Naive thymus-derived CD8-positive, alpha-beta T cell (primary cell): ENCODE measurements at places on chromosomes 7 and 10. TPM values are rescaled to one million over a fixed set of nuclear protein-coding genes. Genes with fewer than 3 reads are reported as not detected.

GRCh38 chr7:1275451-1276381 lies 43.0 kb downstream of the UNCX start:
- H3K4me1 ChIP-seq, result no peaks in the 10 kb centered on the region
- H3K4me3 ChIP-seq, result no peak overlapping the region
- H3K36me3 ChIP-seq, result no peaks in the 10 kb centered on the region
- DNase-seq, result no peak
- peaks cover 17% of the 10 kb centered on the region for H3K27me3 ChIP-seq

DNA sequence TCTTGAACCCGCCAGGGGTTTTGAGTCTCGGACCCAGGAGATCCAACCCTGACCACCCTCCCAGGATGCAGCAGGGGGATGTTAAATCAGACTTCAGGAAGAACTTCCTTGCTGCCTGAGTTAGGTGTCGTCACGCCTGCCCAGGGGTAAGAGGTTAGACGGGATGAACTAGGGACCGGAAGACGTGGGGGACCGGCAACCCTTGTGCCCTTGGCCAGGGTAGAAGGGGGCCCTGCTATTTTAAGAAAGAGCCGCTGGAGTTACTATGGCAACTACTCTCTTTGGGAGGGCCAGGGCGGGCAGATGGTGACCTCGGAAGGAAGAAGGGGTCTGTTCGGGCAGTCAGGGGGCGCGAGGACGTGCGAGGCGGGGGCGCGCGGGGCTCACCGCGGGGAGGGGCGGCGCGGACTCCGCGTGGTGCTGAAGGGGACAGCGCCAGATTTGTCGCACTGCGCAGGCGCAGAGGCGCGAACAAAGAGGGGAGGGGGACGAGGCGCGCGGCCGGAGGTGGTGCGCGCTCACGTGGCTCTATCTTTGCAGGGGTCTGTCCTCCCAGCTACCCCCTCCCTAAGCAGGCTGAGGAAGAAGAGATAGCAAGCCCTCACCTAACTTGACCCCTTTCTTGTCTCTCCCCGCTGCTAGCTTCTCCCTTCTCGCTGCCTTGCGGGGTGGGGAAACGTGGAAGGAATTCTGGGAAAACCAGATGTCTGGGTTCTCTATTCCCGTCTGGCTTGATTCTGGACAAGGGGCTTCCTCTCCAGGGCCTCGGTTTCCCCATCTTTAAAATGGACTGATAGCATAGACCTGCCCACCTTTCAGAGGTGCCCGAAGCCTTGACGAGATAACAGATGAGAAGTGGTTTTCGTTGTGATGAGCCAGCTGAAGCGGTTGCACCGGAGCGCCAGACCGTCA lies 940 bp upstream of the PSD start:
- H3K27ac ChIP-seq, result no peak overlapping the region
- peak; percentile 71 for DNase-seq
- H3K4me3 ChIP-seq, result peak overlapping the region; percentile 98
- H3K36me3 ChIP-seq, result no peaks in the 10 kb centered on the region

CYP3A4 gene
- not detected for total RNA-seq

GRCh38 chr10:78552261-78552811 lies 516.4 kb upstream of the ZMIZ1 start:
- no peak for DNase-seq
- peaks cover 9% of the 10 kb centered on the region for H3K4me1 ChIP-seq
- no peak overlapping the region for H3K27ac ChIP-seq

AKR1C4 gene
- not detected for total RNA-seq

DNA sequence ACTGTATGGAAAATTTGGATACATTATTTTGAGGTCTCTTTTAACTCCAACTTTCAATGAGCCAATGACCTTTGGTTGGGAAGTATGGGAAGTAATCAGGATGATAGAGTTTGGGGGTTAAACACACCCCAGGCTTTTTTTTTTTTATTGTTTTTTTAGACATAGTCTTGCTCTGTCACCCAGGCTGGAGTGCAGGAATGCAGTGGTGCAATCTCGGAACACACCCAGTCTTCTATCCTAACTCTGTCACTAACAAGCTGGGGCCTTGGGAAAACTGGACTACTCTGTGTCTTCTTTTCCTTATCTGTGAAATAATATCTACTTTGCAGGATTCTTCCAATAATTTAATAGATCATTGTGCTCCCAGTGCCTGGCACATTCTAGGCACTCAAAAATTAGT lies 37.6 kb upstream of the AGBL3 start:
- no peak overlapping the region for H3K27ac ChIP-seq
- H3K4me3 ChIP-seq, result no peak overlapping the region
- no peak for DNase-seq
- no peaks in the 10 kb centered on the region for H3K27me3 ChIP-seq
- no peaks in the 10 kb centered on the region for H3K36me3 ChIP-seq

GRCh38 chr10:70461397-70462348 lies 16.9 kb upstream of the PALD1 start:
- H3K4me1 ChIP-seq, result peaks cover 15% of the 10 kb centered on the region
- DNase-seq, result peak; percentile 73
- H3K27ac ChIP-seq, result no peak overlapping the region
- no peak overlapping the region for H3K4me3 ChIP-seq
- peaks cover 18% of the 10 kb centered on the region for H3K27me3 ChIP-seq

RNF148 gene
- not detected for total RNA-seq

DNA sequence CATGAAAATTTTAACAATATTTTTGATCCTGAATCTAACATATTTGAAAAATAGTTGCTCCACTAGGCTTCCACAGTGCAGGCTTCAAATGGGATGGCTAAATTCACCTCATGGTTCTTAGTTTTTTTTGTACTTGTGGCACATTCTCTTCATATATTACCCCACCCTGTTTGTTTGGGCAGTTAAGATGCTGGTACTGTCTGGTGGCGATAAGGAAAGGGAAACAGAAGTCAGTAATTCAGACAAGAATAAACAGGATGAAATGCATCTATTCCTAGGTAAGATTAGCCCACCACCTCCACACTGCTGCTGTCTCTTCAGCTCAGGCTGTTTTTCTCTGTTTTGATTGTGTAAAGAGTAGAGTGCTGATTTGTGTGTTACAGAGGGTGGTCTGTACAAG lies 44.2 kb downstream of the GLRX3 start:
- H3K27me3 ChIP-seq, result no peaks in the 10 kb centered on the region
- H3K4me1 ChIP-seq, result peaks cover 3% of the 10 kb centered on the region
- no peak overlapping the region for H3K4me3 ChIP-seq

RELN gene
- total RNA-seq, result not detected

DNAH11 gene
- 0.19 TPM for total RNA-seq

PON1 gene
- not detected for total RNA-seq

SOSTDC1 gene
- total RNA-seq, result not detected

GRCh38 chr10:118531105-118531852 lies 64.2 kb downstream of the PRLHR start:
- no peaks in the 10 kb centered on the region for H3K36me3 ChIP-seq
- no peaks in the 10 kb centered on the region for H3K4me1 ChIP-seq
- DNase-seq, result no peak
- no peak overlapping the region for H3K27ac ChIP-seq
- H3K27me3 ChIP-seq, result peaks cover 10% of the 10 kb centered on the region

GRCh38 chr7:30797176-30798040 lies 26.2 kb downstream of the MINDY4 start:
- H3K4me1 ChIP-seq, result peaks cover 15% of the 10 kb centered on the region
- H3K27me3 ChIP-seq, result no peaks in the 10 kb centered on the region
- no peaks in the 10 kb centered on the region for H3K36me3 ChIP-seq
- H3K4me3 ChIP-seq, result no peak overlapping the region
- no peak for DNase-seq

LRCH4 gene
- 454 TPM for total RNA-seq

DNA sequence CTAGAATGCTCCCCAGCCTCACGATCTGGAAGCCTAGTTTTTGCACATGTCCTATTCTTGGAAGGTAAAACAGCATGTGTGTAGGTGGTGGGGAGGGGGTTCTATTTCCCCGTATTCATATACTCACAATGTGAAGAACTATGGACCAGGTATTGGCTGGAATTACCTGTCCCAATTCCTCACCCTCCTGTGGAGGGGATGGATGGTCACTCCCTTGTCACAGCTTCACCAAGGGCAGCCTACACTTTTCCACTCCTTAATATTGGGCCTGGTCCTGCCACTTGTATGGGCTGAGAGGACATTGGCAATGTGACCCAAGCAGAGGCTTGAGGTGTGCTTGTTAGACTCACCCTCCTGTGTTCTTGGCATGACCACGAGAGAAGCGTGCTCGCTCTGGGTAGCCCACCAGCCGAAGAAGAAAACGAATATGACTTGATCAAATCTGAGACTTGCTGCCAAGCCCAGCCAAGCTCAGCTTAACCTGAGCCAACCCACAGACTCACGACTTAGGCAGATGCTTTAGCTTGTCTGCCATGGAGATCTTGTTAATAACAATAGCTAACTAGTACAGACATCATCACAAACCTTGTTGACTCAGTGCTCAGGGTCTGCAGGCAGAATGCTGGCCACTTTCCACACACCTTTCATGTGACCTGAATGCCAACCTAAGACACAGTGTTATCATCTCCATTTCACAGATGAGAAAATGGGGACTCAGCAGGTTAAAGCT lies 17.2 kb downstream of the ZNF488 start:
- no peak overlapping the region for H3K27ac ChIP-seq
- no peaks in the 10 kb centered on the region for H3K36me3 ChIP-seq
- H3K4me3 ChIP-seq, result no peak overlapping the region
- no peak for DNase-seq
- H3K4me1 ChIP-seq, result no peaks in the 10 kb centered on the region

ARHGAP21 gene
- total RNA-seq, result 47.1 TPM

GRCh38 chr10:61592581-61592980 lies 70.1 kb upstream of the CABCOCO1 start:
- H3K36me3 ChIP-seq, result no peaks in the 10 kb centered on the region
- H3K27me3 ChIP-seq, result no peaks in the 10 kb centered on the region
- no peak for DNase-seq
- H3K27ac ChIP-seq, result no peak overlapping the region

DNA sequence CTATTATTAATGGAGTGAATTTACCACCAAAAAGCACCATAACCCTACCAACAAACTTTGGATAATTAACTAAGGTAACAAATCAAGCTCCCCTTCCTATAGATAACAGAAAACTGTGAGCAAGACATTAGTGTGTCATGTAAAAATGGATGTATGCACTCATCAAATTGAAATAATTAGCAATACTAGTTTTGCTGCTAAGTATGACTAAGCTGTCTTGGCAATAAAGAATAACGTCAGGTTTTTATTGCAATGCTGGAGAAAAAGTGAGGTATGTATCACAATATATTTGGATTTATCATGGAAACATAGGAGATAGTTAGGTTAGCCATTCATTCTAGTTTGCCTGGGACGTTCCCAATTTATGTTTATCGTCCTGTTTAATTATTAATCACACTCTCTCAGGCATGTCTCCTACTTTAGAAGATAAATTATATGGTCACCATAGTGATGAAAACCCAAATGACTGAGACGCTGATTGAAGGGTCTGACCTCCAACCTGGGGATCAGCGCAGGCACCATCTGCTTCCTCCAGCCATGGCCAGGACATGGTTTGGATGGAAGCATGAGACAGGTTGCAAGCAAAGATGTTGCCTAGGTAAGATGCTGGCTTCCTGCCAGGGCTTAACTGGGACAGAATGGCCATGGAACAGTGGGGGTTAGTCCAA lies 125.6 kb downstream of the FANK1 start:
- H3K27me3 ChIP-seq, result peaks cover 7% of the 10 kb centered on the region
- no peak overlapping the region for H3K4me3 ChIP-seq
- H3K4me1 ChIP-seq, result no peaks in the 10 kb centered on the region
- no peaks in the 10 kb centered on the region for H3K36me3 ChIP-seq

- no peaks in the 10 kb centered on the region for H3K27me3 ChIP-seq
- no peak for DNase-seq
- H3K27ac ChIP-seq, result peak overlapping the region; percentile 22
- H3K4me3 ChIP-seq, result no peak overlapping the region
- no peaks in the 10 kb centered on the region for H3K36me3 ChIP-seq
Observed at GRCh38 chr7:50152486-50152885, 59.4 kb upstream of the ZPBP start.

GSTO1 gene
- total RNA-seq, result 44.3 TPM

DNA sequence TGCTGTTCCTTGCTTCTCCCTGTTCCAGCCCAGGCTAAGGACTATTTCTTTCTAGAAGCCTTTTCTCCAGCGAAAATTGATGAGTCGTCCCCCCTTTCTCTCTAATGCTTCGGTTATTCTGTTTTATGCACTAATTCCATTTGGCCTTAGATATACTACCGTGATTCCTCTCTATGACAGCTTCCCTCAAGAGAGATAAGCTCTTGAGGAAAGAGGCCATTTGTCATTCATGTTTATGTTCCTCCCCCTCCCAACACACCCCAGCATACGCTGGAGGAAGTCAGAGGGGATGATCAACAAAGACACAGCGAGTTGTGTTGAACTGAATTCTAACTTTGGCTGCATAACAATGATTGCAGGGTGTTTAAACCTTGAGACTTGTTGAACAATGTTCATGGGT lies 198.8 kb downstream of the BMPER start:
- no peaks in the 10 kb centered on the region for H3K27me3 ChIP-seq
- H3K36me3 ChIP-seq, result no peaks in the 10 kb centered on the region

DNA sequence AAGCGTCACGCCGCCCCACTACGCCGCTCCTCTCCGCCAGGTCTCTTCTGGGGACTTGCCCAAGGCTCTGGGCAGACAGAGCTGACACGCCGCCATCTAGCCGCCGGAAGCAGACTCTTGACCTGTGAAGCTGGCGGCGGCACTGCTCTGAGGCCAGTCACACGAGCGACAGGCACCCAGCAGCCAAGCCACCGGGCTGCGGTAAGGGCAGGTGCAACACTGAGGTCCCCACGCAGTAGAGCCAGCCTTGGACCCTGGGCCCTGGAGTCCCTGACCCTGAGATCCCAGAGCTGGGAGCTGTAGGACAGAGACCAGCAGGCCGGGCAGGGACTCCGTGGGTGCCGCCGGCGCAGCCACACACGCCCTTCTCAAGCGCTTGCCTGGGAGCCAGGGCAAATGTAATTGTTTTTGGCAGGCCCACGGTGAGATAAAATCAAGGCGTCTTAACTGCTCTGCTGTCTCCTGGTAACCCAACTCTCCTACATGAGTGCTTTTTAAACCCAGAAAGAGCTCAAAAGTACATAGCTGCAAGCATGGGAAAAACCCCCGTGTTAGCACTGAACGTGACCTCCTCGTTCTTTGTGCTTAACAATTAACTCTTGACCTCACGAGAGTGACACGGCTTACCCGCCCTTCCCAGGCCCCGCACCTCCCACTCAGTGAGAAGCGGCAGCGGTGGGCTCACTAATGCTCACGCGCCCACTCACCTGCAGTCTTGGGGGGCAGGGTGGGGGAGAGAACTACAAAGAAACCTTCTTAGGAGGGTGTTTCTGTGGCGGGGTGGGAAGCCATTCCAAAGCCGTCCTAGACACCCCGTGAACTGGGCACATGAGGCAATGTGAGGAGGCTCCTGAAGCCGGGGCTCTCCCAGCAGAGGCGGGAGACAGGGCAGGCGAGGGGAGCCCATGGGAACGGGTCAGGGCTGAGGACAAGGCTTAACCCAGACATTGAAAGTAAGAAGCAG lies 8.5 kb downstream of the GPER1 start:
- H3K4me3 ChIP-seq, result no peak overlapping the region
- H3K27ac ChIP-seq, result no peak overlapping the region
- H3K36me3 ChIP-seq, result peaks cover 8% of the 10 kb centered on the region
- H3K27me3 ChIP-seq, result no peaks in the 10 kb centered on the region
- no peak for DNase-seq
- H3K4me1 ChIP-seq, result no peaks in the 10 kb centered on the region

IPMK gene
- total RNA-seq, result 7.1 TPM
